ENCODE measurements at places on chromosomes 1 and 21.

DNA sequence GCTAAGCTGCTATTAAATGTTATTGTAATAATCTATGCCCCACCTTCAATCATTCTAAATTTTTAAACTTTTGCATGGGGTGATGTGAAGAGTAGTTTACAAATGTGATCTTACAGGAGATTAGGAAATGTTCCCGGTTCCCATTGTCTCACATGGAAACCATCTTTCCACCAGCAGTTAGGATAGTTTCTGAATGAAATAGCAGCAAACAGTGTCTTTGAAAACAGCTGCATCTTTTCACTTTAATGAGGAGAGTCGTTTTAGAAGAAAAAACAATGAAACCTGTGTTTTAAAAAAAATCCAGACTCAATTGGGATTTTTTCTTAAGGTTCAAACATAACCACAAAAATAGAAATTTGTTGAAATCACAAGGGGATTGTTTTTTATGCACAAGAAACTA is 134.2 kb downstream of the TLR5 start:
- DNase-seq: no peak

- DNase-seq: no peak
Observed at GRCh38 chr1:211543025-211543424, 35.9 kb downstream of the SLC30A1 start.

DNA sequence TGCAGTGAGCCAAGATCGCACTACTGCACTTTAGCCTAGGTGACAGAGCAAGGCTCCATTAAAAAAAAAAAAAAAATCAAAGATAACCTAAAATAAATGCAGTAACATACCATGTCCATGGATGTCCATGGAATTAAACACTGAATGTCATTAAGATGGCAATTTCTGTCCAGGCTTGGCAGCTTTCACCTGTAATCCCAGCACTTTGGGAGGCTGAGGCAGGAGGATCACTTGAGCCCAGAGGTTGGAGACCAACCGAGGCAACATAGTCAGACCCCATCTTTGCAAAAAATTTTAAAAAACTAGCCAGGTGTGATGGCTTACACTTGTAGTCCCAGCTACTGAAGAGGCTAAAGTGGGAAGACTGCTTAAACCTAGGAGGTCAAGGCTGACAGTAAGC is 100.1 kb downstream of the RUSC1 start:
- DNase-seq: no peak

GRCh38 chr1:203649551-203649998 is 22.9 kb downstream of the ATP2B4 start:
- peak; percentile 28 for DNase-seq

DNA sequence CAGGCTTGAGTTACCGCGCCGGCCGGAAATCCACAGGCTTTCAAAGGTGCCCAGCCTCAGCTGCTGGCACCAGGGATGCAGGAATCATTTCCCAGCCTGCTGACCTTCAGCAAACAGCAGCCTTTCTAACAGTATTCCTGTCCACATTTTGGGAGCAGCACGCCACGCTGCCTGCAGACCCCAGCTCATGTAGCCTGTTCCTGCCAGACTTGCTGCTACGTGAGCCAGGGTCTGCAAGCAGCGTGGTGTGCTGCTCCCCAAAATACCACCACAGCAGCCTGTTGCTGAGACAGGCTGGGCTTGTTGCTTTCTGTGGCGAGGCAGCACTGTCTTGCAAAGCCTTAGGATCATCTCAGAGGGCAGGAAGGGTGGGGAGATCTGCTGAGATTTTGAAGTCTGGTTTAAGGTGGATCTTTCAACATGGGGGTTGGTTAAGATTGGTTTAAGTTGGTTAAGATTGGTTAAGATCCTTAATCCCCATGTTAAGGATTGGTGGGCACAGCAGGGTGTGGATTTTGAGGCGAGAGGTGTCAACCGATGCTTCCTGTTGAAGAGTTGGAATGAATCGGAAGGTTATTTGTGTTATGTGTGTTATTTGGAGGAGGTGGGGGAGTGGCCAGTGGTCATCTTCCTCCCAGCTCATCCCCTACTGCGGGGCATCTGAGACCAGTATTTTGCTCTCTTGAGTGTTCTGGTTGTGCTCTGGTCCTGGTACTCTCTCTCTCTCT is 12.9 kb downstream of the FAAH start:
- DNase-seq: no peak

GRCh38 chr1:110259770-110260169 is 49.7 kb downstream of the KCNC4 start:
- no peak for DNase-seq

DNA sequence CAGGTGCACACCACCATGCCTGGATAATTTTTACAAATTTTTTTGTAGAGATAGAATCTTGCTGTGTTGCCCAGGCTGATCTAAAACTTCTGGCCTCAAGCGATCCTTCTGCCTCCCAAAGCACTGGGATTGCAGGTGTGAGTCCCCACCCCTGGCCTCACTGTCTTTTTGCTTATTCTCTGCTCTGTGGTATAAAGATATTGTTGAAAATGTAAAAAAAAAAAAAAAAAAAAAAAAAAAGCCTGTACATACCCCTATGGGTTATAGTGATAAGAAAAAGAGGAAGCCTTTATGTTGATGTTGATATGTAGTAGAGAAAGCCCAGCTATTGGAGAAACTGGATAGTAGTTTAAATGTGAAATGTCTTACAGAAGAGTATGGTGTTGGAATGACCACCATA is 125.8 kb downstream of the XPR1 start:
- no peak for DNase-seq

DNA sequence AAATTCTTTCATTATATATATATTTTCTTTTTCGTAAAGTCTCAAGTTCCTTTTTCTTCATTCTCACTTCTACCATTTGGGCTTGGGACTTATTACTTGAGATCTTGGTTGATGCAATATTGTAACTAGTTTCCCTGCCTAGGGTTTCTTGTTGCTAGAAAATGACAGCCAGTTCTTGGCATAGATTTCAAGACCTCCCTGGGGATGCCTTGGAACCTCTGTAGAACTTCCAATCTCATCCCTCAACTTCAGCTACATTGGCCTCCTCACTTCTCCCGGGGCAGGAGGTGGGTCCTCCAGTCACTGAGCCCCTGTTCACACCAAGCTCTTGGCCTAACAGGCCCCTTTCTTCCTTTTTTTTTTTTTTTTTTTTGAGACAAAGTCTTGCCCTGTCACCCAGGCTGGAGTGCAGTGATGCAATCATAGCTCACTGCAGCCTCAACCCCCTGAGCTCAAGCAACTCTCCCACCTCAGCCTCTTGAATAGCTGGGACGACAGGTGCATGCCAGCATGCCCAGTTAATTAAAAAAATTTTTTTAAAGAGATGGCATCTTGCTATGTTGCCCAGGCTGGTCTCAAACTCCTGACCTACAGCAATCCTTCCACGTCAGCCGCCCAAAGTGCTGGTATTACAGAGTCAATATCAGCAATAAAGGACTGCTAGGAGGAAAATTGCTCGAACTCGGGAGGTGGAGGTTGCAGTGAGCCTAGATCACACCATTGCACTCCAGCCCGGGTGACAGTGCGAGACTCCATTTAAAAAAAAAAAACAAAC is 33.1 kb downstream of the MAP3K7CL start:
- no peak for DNase-seq

DNA sequence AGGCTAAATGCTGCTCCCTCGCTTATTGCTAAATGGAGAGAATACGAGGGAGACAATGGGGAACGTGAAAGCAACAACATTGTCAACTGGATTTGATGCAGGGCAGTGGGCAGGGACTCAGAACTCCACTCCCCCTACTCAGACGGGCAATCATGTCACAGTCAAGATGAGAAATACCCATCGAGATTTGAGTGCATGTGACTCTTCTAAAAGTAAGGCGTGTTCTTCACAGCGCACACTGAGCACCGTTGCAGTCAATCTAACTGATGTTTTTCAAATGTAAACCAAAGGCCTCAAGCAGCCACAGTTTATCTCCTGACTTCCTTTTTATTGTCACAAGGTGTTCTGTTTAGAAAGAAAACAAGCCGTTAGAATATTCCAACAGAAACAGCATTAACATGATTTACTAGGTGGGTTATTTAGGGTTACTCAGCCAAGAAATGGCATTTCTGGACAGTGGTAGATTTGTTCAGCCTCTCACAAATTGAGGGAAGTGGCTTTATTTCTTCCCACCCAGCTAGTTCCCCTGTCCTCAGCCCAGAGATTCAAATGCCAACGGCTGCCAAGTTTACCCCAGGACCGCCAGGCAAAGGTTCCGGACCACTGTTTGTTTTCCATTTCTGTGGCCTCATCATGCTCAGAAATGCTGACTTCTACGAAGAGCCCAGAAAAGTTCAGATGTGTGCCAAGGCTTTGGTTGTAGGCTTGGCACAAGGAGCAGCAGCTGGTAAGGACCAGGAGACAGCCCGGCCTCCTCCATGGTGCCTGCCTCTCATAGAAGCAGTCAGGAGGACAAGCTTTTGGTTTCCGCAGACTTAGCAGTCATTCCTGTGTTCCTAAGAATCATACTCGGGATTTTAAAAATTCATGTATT is 171.4 kb downstream of the KIF26B start:
- DNase-seq: no peak

DNA sequence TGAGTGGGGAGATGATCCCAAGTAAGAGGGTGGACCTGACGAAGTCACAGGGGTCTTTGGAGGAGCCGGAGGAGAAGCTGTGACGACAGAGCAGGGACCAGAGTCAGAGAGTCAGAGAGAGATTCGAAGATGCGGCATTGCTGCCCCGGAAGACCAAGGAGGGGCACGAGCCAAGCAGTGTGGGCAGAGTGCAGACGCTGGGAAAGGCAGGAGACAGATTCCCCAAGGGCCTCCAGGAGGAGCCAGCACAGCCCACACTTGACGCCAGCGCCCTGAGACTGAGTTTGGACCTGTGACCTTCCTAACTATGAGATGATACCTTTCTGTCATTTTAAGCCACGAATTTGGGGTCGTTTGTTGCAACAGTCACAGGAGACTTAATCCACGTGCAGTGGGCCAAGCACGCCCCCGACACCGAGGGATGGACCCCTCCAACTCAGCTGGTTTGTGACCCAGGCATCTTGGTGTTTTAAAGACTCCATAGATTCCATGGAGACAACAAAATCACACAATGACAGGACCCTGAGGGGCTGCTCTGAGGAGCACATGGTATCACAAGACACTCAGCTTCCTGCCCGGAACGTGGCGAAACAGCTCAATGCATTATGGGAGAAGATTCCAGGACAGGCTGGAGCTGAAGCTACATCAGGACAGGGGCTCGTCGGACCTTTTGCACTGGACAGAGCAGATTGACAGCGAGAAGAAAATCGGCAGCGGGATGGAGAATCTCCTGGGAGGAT is 11.0 kb upstream of the TFF1 start:
- no peak for DNase-seq

GRCh38 chr1:85708829-85709227 is 595 bp upstream of the ZNHIT6 start:
- DNase-seq: no peak

DNA sequence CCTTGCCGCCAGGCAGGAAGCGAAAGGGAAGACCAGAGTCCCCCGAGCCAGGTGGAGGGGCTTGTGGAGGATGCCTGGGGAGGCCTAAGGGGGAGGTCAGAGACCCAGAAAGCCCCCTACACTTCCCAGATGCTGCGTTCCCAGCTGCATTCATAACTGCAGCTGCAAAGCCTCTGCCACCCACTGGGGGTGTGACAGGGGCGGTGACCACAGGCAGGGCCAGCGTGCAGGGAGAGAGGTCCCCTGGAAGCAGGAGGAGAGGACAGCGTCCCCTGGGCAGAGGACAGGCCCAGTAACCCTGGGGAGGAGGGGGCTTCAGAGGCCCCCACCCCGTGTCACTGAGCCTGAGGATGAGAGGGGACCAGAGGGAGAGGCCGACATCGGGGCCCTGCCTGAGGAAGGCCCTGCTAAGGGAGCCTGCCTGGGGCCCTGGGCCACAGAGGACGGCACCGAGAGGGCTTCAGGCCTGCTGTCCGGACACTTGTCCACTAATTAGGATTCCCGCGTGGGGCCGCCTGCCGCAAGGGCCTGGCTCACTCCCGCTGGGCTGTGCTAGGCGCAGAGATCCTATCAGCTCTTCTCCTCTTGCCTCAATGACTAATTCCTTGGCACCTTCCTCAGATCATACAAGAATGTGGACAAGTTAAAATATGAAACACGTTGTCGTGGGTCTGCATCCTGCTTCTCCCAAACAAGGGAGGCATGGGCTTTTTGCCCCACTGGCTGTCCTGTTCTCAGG is 49.1 kb upstream of the CCDC27 start:
- DNase-seq: no peak

DNA sequence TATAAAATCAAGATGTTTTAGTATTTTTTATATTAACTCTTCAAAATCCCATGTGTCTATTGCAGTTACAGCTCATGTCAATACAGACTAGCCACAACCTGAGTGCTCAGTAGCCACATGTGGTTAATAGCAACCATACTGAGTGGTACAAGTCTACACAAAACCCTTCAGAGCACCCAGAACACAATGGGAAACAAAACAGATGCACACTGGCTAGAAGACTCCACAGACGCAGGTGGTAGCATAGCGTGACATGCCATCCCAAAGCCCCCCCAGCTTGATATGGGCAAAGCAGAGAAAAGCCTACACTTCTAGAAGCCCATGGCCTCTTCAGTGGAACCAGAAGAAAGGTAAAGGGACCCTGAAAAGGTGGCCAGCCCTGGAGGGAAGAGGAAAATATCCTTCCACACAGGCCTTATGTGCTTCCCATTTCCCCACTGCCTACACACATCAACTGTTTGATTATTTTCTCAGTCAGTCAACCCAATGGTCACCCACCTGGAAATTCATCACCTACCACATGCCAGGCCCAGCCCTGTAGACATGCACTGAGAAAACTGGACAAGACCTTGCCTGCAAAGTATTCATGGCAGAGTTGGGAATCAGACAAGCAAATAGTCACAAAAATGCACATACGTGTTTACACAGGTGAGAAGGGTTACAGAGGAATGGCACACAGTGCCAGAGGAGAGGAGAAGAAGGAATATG is 175.0 kb downstream of the VAV3 start:
- no peak for DNase-seq

GRCh38 chr21:35428489-35428888 is 379.4 kb upstream of the RUNX1 start:
- DNase-seq: peak; percentile 31

- DNase-seq: no peak
Observed at GRCh38 chr1:116489231-116489697, 81.6 kb downstream of the CD58 start.

DNA sequence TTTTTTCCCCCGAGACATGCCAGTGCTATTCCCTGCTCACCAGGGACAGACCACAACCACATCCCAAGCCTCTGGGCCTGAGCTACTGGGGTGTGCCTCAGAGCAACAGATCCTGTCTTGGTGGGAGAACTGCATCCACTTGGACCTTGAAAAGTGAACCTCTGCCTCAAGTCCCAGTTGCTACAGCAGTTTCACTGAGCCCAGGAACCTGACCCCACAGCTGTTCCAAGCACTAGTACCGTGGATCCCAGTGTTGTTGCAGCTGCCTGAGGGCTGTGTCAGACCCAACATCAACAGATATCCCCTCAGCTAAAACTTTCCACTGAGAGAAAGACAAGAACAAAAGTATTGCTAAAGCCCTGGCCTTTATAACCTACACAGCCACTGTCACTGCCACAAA is 373.0 kb downstream of the PLPP3 start:
- no peak for DNase-seq

- no peak for DNase-seq
Observed at GRCh38 chr1:67721650-67722291, 36.8 kb downstream of the GADD45A start.

Measured in stimulated activated CD4-positive, alpha-beta T cell treated with anti-CD3 and anti-CD28 coated beads, Interleukin-4, amount 100 ng/mL, for 1 hour (primary cell).